Left ventricle myocardium superior (tissue), 1 donor: ENCODE measurements at places on chromosomes 7 and 10. TPM values are rescaled to one million over a fixed set of nuclear protein-coding genes. Genes with fewer than 3 reads are reported as not detected.

PPP1R17 gene
- total RNA-seq = not detected

LOXL4 gene
- total RNA-seq = 0.47 TPM

DOCK4 gene
- total RNA-seq = 13.9 TPM

- DNase-seq = no peak
These were observed 18.1 kb downstream of the RP9 start for GRCh38 chr7:33091111-33091531.

GRCh38 chr10:30029164-30029871 is 30.1 kb downstream of the JCAD start:
- DNase-seq = no peak

- DNase-seq = peak; percentile 50
These were observed 214.4 kb upstream of the KIAA1217 start for GRCh38 chr10:23994459-23995046.

- no peak for DNase-seq
These were observed 201.0 kb downstream of the FRMD4A start for GRCh38 chr10:14129770-14130169.

- DNase-seq = no peak
These were observed 28.4 kb downstream of the SYPL1 start for GRCh38 chr7:106083717-106084116.

GRCh38 chr7:151416941-151417315 is 7.1 kb upstream of the WDR86 start:
- no peak for DNase-seq

GRCh38 chr7:82609746-82610145 is 166.2 kb upstream of the CACNA2D1 start:
- no peak for DNase-seq

- DNase-seq = no peak
These were observed 84.5 kb upstream of the DYNC1I1 start for GRCh38 chr7:95687759-95688343.
